ENCODE measurements at places on chromosomes 1 and 21.

GRCh38 chr21:26332867-26333266 lies 162.3 kb upstream of the APP start:
- no peak for DNase-seq

DNA sequence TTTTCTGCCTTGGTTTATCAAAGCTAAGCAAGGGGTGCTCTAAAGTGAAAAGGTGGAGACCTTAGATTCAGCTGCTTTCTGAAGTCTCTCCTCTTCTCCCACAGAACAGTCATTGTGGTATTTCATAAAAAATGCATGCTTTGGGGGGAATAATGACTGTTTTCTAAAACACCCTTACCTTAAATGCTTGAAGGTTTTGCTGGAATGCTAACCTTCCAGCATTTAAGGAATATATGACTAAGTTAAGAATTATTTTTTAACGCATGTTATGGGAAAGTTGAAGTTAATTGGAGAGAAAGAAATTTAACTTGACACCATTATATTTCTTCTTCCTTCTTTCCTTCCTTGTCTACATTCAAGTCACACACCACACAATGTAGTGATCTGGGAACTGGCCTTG lies 162.5 kb downstream of the ROR1 start:
- no peak for DNase-seq

- no peak for DNase-seq
Observed at GRCh38 chr1:227490478-227490877, 72.9 kb upstream of the ZNF678 start.

- DNase-seq: no peak
Observed at GRCh38 chr1:223758734-223759133, 46.4 kb downstream of the CAPN2 start.

DNA sequence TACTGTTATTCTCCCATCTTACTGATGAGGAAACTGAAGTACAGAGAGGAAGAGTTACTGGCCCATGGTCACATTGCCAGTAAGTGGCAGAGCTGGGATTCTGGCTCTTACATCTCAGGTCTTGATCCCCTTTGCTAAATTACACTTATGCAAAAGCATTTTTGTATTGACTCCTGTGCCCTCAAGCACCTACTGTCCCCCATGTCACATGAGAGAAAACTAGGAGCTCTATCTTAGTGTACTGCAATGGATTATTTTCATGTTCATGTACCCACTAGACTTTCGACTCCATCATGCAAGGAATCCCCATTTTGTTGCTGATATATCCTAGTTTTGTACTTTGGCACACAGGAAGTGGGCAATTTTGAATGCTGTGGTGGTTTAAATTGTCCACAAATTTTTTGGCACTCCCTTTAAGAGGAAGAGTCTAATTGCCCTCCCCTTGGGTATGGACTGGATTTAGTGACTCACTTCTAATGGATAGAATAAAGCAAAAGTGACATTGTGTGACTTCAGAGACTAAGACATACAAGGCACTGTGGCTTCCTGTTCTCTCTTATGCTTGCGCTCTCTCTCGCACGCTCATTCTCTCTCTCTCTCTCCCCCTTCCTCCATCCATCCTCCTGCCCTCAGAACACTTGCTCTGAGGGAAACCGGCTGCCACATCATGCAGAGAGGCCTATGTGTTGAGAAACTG lies 43.5 kb upstream of the JAK1 start:
- DNase-seq: no peak

- DNase-seq: no peak
Observed at GRCh38 chr1:108082738-108083562, 117.2 kb downstream of the SLC25A24 start.

DNA sequence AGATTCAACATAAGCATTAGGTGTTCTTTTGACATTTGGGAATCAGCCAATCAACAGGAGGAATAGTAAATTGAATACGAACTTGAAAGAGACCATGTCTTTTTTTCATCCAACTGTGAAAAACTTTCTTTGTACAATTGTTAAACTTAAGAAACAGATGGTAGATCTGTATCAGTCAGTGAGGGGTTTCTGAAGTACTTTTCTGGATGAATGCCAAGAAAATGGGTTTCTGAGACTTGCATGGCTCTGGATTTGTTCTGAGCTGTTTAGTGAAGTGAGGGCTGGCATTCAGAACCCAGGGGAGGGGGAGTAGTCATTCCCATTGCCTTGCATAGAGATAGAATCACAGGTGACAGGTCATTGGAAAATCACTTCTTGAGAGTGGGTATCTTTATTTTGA lies 37.4 kb downstream of the PTPRC start:
- no peak for DNase-seq

- DNase-seq: no peak
Observed at GRCh38 chr1:179447489-179447888, 81.7 kb downstream of the AXDND1 start.
